ENCODE measurements at places on chromosomes 1 and 21.

- DNase-seq = peak; percentile 64
Measured at GRCh38 chr1:40308036-40308727, 8.9 kb downstream of the COL9A2 start.

DNA sequence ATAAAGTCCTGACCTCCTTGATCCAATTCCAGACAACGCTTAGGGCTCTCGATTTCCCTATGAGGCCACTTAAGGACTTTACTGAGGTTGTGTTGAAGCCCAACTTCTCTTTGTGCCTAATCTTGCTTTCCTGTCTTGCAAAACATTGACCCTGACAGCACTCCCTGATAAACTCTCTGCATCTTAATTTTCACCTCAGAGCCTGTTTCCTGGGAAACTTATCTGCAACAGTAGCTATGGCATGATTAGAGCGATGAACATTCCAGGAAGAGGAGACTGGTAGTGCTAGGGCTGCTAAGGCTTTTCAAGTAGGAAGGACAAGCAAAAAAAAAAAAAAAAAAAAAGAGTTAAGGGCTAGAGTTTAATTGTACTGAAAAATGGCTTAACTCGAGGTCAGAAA is 118.9 kb downstream of the RGS21 start:
- no peak for DNase-seq

DNA sequence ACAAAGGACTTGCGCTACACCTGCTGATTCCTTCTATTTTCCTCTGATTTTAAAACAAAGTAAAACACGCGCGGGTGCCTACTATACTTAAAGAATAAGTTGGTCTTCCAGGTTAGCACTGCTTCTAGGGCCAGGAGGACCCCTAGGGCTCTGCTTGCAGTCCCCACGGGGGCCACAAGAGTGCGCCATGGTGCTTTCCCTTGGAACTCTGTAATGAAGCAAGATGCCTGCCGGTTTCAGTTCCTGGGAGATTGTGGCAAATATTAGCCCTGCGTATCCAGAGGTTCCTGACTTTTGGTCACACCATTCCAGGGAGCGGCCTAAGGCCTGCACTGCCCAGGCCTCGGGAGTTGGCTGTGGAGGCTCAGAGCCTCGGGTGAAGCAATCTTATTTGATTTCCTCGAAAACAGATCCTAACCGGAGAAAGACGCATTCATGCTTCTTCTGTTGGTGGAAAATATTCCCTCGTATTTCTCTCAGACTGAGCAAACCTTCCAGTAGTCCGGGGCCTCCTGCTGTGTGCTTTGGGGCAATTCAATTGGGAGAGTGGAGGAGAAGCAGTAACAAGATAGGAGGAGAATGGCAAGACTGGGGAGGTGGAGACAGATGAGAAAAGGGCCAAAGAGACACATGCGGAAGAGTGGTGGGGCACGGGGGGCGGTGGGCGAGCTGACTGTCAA is 25.3 kb downstream of the ADAM30 start:
- DNase-seq = peak; percentile 73

- no peak for DNase-seq
Measured at GRCh38 chr1:234197839-234198238, 175.4 kb upstream of the COA6 start.

- DNase-seq = no peak
Measured at GRCh38 chr1:45552331-45552730, 1.7 kb downstream of the AKR1A1 start.

GRCh38 chr1:39110882-39111281 is 84.7 kb downstream of the NDUFS5 start:
- no peak for DNase-seq

- no peak for DNase-seq
Measured at GRCh38 chr21:41289431-41289830, 27.2 kb upstream of the FAM3B start.

GRCh38 chr1:92817986-92818764 is 13.7 kb upstream of the RPL5 start:
- no peak for DNase-seq

DNA sequence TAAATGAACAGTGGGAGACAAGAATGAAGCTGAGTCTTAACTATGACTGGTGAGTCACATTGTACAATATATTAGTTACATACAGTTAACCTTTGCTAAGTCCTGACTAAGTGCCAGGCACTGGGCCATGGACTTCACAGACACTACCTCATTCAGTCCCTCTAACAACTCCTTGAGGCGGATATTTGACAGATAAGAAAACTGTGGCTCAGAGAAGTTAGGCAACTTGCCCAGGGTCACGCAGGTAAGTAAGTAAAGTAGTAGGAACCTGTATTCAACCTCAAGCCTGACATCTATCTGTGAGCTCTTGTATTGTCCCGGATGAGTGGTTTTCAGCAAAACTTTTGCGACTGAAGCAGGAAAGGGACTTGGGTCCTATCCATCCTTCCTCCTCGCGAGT is 62.1 kb downstream of the GNG12 start:
- DNase-seq = no peak

GRCh38 chr21:42258885-42259407 is 40.0 kb downstream of the ABCG1 start:
- DNase-seq = no peak

GRCh38 chr1:66168467-66168887 is 365.5 kb upstream of the SGIP1 start:
- DNase-seq = no peak

- no peak for DNase-seq
Measured at GRCh38 chr1:232998138-232998537, 47.7 kb downstream of the NTPCR start.

- peak; percentile 27 for DNase-seq
Measured at GRCh38 chr21:26965040-26965906, 1.6 kb downstream of the ADAMTS5 start.

DNA sequence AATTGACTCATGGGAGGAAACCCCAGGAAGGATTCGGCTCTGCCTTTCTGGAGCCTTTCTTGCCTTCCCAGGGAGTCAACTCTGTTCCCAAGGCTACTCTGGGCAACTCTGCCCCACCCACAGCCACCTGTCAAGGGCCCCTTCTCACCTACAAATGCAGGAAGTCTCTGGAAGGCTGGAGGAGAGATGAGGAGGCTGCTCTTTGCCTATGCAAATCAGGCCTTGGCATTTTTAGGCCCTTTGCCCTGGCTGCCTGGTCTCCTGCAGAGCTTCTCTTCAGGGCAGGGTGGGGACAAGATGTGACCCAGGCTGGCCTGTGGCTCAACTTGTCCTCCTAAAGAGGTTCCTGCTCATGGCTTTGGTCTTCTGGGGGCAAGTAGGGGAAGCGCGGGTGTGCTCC is 5.4 kb downstream of the SLC6A9 start:
- no peak for DNase-seq

DNA sequence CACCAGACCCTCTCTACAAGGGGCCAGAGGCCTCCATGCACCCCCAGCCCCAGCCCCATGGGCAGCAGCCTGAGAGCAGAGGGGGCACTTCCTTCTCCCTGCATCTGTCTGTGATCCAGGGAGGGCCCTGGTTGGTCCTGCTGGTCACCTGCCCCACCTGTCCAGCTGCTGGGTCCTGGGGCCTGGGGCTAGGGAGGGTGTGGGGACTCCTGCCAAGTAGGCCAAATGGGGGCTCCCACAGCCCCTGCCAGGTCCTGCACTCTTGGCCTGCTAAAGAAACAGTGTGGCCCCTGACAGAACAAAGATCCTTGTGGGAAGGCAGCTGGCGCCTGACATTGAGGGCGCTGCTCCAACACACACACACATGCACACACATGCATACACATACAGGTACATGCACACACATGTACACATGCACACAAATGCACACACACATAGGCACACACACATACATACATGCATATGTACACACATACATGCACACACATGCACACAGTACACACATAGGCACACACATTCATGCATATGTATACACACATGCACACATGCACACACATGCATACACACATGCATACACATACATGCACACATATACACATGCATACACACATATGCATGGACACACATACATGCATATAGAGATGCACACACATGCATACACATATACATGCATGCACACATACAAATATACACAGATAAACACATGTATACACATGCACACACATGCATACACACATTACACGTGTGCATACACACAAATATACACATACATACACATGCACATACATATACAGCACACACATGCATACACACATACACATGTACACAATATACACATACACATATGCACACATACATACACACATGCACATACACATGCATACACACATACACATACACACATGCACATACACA is 49.9 kb downstream of the TRPM2 start:
- no peak for DNase-seq

DNA sequence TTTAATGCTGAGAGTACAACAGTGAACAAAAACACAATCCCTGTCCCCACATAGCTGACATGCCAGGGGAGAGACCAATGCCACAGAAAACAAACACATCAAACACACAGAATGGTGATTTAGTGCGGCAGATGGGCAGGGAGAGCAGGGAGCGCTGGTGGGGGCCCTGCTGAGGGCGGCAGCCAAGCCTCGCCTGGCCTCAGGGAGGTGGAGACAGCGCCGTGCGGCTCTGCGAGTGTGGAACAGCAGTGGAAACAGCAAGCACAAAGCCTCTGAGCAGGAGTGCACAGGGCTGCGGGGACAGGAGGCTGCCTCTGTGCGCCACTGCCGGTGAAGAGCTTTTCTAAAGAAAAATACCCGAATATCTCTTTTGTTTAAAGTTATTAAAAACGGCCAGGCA is 17.0 kb downstream of the MCM3AP start:
- DNase-seq = no peak

DNA sequence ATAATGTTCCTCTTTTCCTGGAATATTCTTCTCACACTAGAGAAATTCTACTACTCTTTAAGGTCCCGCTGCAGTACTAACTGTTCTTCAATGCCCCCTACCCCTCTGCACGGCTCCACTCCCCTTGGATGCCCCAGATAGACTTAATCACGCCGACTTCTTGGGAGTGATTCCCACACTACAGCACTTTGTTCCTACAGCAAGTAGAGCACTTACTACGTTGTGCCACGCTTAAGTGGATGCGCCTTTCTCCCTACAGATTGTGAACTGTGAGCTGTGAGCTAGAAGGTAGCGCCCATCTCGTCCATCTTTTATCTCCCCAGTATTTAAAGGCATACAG is 2.2 kb downstream of the ZNF436 start:
- DNase-seq = no peak

DNA sequence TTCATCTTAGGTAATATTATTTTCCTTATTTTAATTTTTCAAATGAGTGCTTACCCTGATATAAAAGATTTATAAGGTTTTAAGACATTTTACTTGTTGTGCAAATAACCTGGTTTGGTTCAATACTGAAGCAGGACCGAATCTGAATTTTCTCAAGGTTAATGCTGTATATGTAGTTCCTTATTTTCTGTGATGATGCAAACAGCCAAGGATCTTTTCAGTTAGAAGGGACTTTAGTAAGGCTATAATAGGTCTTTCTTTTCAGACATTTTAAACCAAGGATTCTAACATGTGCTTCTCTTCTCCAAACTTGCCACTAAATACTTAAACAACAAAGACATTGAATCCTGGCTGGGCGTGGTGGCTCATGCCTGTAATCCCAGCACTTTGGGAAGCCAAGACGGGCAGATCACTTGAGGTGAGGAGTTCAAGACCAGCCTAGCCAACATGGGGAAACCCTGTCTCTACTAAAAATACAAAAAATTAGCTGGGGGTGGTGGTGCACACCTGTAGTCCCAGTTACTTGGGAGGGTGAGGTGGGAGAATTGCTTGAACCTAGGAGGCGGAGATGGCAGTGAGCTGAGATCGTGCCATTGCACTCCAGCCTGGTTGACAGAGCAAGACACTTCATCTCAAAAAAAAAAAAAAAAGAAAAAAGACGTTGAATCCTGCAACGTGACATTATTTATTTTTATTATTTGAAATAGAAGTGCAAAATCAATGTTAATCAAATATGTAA is 3.2 kb upstream of the ARPC5 start:
- no peak for DNase-seq

DNA sequence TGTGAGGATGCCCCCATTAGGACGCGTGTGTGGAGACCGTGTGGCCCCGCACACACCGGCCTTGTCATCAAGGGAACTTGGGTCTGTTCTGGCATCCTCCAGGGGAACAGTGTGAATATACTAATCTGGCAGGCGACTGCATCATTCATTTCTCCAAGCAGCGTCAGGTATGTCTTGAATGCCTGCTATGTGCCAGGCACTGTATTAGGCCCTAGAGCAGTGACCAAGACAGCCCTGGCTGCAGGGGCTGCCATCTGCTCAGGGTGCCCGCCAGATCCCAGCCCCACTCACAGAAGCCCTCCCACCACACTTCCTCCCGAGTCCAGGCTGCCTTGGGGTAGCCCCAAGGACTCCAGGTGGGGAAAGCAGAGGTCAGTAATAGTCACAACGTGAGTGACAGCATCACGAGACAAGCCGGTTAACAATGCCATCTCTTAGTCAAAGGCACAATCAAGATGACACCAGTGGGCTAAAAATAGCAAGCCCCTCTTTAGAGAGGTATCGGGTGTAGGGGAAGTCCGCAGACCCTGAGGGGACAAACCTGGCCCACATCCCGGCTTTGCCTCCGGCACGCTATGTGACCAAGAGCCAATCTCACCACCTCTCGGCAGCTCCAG is 7.5 kb upstream of the LAPTM5 start:
- DNase-seq = no peak

GRCh38 chr1:87325982-87326738 is 2.5 kb upstream of the LMO4 start:
- no peak for DNase-seq

DNA sequence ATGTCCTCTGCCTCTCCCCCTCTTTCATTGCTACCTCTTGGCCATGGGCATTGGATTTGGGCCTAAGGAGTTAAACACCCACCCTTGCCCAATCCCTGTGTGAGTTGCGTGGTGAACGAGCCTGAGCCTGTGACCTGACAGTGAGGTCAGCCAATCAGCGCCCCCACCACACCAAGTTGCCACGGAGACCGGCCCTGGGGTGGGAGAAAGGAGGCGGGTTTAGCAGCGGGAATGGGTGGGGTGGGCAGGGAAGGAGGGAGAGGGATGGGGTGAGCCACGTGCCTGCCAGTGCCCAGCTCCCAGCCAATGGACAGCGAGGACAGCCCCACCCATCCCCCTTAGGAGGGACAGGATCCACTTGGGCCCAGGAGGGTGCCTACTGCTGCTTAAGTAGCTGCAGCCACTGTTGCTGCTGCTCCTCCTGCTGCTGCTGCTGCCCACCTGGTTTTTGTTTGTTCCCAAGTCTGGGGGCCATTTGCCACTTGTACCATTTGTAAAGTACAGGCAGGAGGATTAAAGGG is 9.5 kb downstream of the ZBTB7B start:
- peak; percentile 90 for DNase-seq
